Activated CD8-positive, alpha-beta memory T cell treated with anti-CD3 and anti-CD28 coated beads, Interleukin-2, amount 10 ng/mL, durations not matched to agents 7 days and 5 days (primary cell): ENCODE measurements at places on chromosomes 3 and 15. TPM values are rescaled to one million over a fixed set of nuclear protein-coding genes. Genes with fewer than 3 reads are reported as not detected.

- DNase-seq = no peak
- no peaks in the 10 kb centered on the region for H3K4me1 ChIP-seq
- no peak overlapping the region for H3K4me3 ChIP-seq
- H3K27ac ChIP-seq = no peak overlapping the region
- H3K36me3 ChIP-seq = no peaks in the 10 kb centered on the region
Observed at GRCh38 chr3:37984051-37984450, 6.5 kb upstream of the VILL start.

DNA sequence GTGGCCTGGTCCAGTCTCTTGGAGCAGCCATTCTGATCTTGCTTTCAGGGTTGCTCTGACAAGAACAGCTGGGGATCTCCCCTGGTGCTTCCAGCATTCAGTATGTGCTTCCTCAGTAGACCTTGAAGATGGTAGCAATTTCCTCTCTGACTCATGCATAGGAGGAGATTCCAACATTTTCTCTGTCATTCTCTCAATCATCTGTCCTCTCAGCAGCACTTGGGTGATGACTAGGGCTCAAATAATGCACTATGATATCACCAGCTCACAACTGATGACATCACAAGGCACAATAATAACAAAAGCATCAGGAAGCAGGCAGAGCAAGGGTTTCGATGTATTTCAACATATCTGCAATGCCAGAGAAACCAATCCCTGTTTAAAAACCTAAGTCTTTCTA lies 52.7 kb downstream of the NFKBIZ start:
- DNase-seq = no peak
- no peaks in the 10 kb centered on the region for H3K27me3 ChIP-seq
- H3K4me3 ChIP-seq = no peak overlapping the region
- H3K27ac ChIP-seq = no peak overlapping the region
- H3K4me1 ChIP-seq = no peaks in the 10 kb centered on the region
- H3K36me3 ChIP-seq = peaks cover 5% of the 10 kb centered on the region

DNA sequence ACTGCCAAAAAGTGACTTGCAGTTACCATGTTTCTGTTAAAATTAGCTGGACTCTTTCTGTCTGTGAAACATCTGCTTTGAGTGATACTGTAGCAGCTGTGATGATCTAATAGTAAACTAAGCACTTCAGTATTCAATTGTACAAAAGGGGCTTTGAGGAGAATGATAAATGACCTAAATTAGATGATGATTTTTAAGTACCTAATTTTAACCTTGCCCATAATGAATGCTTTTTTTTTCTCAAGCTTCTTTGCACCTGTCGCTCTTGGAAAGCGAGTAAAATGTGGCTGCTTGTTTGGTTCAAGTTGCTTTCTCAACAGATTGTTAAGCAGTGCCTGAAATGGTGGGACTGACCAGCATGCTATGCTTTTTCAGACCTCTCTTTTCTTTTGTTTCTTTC lies 752.3 kb downstream of the EPHA3 start:
- H3K27ac ChIP-seq = no peak overlapping the region
- no peaks in the 10 kb centered on the region for H3K4me1 ChIP-seq
- H3K4me3 ChIP-seq = no peak overlapping the region
- no peak for DNase-seq
- no peaks in the 10 kb centered on the region for H3K27me3 ChIP-seq

- no peaks in the 10 kb centered on the region for H3K36me3 ChIP-seq
- no peak for DNase-seq
- no peak overlapping the region for H3K4me3 ChIP-seq
- no peak overlapping the region for H3K27ac ChIP-seq
Observed at GRCh38 chr3:14929310-14930074, 17.9 kb upstream of the NR2C2 start.

DNA sequence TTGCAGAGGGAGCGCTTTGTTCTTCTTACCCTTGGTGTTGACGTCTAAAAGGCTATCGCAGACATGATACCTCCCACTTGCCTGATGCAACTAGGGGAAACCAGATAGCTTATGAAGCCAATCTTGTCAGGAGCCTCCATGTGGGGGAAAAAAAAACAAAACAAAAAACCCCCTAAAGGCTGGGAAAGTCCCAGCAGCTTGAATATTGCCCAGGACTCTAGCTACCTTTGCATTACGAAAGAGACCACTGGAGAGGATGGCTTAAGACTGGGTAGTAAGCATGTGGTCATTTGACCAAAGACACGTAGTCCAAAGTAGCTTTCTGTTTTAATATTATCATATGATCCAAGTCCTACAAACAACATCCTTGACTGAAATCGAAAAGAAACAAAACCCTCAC lies 120.7 kb upstream of the WNT5A start:
- no peak overlapping the region for H3K4me3 ChIP-seq
- H3K4me1 ChIP-seq = no peaks in the 10 kb centered on the region
- DNase-seq = no peak
- H3K27me3 ChIP-seq = no peaks in the 10 kb centered on the region
- no peaks in the 10 kb centered on the region for H3K36me3 ChIP-seq

DNA sequence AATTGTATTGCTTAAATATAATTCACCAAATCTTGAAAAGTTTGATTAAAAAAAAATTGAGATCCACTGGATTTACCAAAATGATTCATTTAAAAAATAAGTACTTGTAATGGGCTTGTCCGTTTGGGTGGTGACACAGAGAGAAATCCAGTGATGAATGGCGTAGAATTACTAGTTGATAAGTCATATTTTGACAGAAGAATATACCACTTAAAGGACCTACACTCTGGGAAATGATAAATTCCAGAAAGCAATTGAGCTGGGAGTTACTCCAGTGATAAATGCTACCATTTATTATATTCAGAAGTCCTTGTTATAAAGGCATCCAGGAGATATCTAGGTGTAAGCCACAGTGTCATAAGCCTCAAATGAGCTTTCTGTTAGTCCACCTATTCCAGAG lies 141.8 kb upstream of the CFAP20DC start:
- H3K36me3 ChIP-seq = no peaks in the 10 kb centered on the region
- H3K4me1 ChIP-seq = no peaks in the 10 kb centered on the region
- no peak overlapping the region for H3K27ac ChIP-seq
- DNase-seq = no peak

DNA sequence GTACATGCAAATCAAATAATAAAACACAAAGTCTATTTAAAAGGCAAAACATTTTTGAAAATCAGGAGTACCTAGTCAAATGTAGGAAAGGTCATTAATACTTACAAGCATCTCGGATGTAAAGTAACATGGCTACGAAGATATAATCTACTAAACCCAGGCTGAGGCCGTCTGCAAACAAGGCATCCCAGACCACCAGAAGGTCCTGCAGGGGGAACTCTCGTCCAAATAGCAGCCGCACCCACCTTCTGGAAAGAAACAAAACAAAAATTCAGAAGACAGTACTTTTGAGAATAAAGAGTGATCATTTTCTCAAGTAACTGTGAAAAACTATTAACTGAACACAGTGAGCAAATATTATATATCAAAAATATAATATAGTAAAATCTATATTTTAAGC lies 423.1 kb downstream of the PLCL2 start:
- H3K4me1 ChIP-seq = peaks cover 2% of the 10 kb centered on the region
- H3K27ac ChIP-seq = no peak overlapping the region
- H3K36me3 ChIP-seq = no peaks in the 10 kb centered on the region
- H3K4me3 ChIP-seq = no peak overlapping the region

GRCh38 chr3:48273594-48274211 lies 32.8 kb downstream of the ZNF589 start:
- no peaks in the 10 kb centered on the region for H3K27me3 ChIP-seq
- peaks cover 17% of the 10 kb centered on the region for H3K4me1 ChIP-seq
- H3K36me3 ChIP-seq = peaks cover 17% of the 10 kb centered on the region
- H3K4me3 ChIP-seq = no peak overlapping the region

SERPINI2 gene
- not detected for total RNA-seq

SLC22A13 gene
- total RNA-seq = 0.47 TPM

PLSCR2 gene
- total RNA-seq = not detected
